ENCODE measurements at places on chromosomes 6 and 20. TPM values are rescaled to one million over a fixed set of nuclear protein-coding genes. Genes with fewer than 3 reads are reported as not detected.
A peak's percentile ranks its signal among the peaks of the same experiment; 100 is the strongest.

DNA sequence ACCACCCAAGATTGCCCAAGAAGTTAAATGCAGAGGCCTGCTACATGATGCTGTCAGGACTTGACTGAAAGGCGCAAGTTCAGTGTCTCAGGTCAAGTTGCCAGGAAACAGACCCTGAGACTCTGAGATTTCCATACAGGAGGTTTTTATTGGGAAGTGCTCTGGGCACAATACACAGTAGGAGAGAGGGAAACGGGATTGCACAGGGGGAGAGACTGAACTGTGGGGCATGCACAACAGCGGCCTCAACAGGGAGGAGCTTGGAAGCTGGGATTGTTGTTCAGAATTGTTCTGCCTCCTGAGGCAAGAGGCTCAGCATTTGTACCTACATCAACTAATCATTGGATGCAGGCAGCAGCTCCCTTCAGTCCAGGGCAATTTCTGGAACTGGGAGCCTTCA, 6.7 kb downstream of the STX11 start:
- no peaks in the 10 kb centered on the region for H3K36me3 ChIP-seq
- DNase-seq: no peak
- H3K27me3 ChIP-seq: no peaks in the 10 kb centered on the region
- H3K4me3 ChIP-seq: no peak overlapping the region

GRCh38 chr20:35344354-35344837, 52.2 kb upstream of the FAM83C start:
- H3K27me3 ChIP-seq: no peaks in the 10 kb centered on the region
- DNase-seq: no peak
- H3K27ac ChIP-seq: no peak overlapping the region
- H3K4me3 ChIP-seq: no peak overlapping the region
- H3K4me1 ChIP-seq: no peaks in the 10 kb centered on the region

GRCh38 chr6:123000244-123000770, 4.3 kb downstream of the CLVS2 start:
- H3K27ac ChIP-seq: no peak overlapping the region
- H3K36me3 ChIP-seq: no peaks in the 10 kb centered on the region
- no peak overlapping the region for H3K4me3 ChIP-seq
- H3K4me1 ChIP-seq: peaks cover 2% of the 10 kb centered on the region
- DNase-seq: no peak

Gene OPRL1
- 0.21 TPM for total RNA-seq

DNA sequence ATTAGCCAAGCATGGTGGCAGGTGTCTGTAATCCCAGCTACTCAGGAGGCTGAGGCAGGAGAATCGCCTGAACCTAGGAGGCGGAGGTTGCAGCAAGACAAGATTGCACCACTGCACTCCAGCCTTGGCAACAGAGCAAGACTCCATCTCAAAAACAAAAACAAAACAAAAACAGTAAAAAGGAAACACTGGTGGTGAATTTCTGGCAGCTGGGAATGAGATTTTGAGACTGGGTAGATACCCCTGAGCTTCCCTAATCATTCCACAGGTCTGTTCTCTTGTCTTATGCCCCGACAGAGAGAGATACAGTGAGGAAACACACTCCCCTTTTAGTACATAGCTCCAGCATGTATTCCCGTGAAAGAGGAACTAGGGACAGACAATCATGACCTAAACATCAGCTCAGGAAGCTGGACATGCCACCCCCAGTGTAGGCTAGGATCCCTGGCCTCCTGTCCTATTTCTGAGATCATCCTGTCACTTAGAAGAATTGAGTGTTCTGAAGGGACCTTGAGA, 9.6 kb downstream of the MAN1A1 start:
- no peak for DNase-seq
- no peaks in the 10 kb centered on the region for H3K27me3 ChIP-seq
- H3K4me1 ChIP-seq: no peaks in the 10 kb centered on the region
- peak overlapping the region; percentile 21 for H3K27ac ChIP-seq
- H3K36me3 ChIP-seq: no peaks in the 10 kb centered on the region

Gene GJA10
- total RNA-seq: not detected

DNA sequence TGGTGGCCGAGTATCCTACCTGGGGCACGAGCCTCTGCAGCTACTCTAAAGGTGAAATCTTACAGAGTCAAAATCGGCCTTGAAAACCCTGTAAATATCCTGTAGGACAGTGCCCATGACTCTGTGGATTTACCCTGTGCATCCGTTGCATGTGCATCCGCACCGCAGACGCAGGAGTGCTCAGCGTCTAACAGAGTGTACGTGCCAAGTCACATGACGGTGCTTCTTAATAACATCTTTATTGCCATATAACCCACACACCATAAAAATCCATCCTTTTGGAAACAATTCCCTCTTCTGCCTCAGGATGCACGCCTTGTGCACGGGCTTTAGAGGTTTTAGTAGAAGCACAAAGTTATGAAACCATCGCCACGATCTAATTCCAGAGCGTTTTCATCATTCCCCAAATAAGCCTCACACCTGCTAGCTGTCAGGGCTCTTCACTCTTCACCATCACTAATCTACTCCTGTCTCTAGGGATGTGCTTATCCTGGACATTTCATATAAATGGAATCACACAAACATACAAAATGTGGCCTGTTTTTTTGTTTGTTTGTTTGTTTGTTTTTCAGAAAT, 384.5 kb upstream of the SULF2 start:
- no peaks in the 10 kb centered on the region for H3K4me1 ChIP-seq
- no peaks in the 10 kb centered on the region for H3K27me3 ChIP-seq
- DNase-seq: no peak

- no peaks in the 10 kb centered on the region for H3K4me1 ChIP-seq
- no peak overlapping the region for H3K27ac ChIP-seq
- H3K27me3 ChIP-seq: no peaks in the 10 kb centered on the region
- H3K4me3 ChIP-seq: no peak overlapping the region
- no peak for DNase-seq
- H3K36me3 ChIP-seq: no peaks in the 10 kb centered on the region
These were observed 21.8 kb upstream of the LRRN4 start for GRCh38 chr20:6075428-6076219.

DNA sequence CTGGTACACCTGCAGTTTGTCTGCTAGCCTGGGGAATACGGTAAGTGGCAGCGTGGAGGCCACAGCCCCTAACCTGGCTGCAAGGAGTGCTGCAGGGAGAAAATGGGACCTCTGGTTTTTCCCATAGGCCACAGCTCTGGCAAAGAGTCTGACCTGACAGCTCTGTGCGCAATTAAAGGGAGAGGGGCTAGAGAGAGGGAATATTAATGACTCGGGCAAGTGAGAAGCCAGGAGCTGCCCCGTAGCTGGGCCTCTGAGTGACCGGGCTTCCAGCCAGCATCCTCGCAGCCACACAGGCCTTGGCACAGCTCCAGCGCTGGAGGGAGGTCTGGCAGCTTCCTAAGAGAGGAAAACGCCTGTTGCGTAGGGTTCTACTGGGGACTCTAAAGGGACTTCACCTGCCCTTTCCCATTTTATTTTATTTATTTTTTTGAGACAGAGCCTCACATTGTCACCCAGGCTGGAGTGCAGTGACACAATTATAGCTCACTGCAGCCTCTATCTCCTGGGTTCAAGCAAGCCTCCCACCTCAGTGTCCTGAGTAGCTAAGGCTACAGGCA, 18.2 kb upstream of the OCSTAMP start:
- no peak for DNase-seq
- no peak overlapping the region for H3K27ac ChIP-seq
- no peak overlapping the region for H3K4me3 ChIP-seq
- H3K4me1 ChIP-seq: peaks cover 10% of the 10 kb centered on the region

DNA sequence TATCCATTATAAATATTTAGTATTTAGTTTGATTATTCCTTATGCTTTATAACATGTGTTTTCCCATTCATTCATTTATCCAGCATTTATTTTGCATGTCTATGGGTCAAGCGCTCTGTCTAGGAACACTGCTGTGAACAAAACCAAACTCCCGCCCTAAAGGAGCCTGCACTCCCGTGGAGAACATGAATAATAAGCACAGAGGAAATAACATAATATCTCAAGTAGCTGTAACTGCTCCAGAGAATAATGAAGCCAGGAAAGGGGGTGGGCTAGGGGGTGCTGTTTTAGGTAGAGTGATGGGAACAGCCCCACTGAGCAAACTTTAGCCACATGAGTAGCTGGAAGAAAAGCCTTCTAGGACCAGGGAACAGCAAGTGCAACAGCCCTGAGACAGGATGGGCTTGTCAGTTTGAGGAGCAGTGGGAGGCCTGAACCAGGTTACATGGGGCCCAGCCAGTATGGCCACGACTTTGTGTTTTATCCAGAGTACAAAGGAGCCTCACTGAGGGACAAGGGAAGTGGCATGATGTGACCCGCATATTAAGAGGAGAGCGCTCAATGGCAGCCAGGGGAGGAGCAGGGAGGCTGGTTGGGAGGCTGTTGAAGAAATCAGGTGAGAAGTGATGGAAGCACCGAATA, 24.4 kb upstream of the PRND start:
- no peaks in the 10 kb centered on the region for H3K4me1 ChIP-seq
- no peak overlapping the region for H3K27ac ChIP-seq
- DNase-seq: no peak
- H3K4me3 ChIP-seq: no peak overlapping the region

Gene TRIM31
- not detected for total RNA-seq

GRCh38 chr6:3355358-3356055, 96.8 kb downstream of the PSMG4 start:
- peaks cover 3% of the 10 kb centered on the region for H3K4me1 ChIP-seq
- H3K36me3 ChIP-seq: no peaks in the 10 kb centered on the region

Gene OPRM1
- total RNA-seq: not detected

Gene KCNB1
- not detected for total RNA-seq

Gene SSTR4
- not detected for total RNA-seq

Gene QKI
- total RNA-seq: 91.0 TPM

GRCh38 chr6:3348821-3349220, 90.1 kb downstream of the PSMG4 start:
- H3K36me3 ChIP-seq: no peaks in the 10 kb centered on the region
- H3K27ac ChIP-seq: no peak overlapping the region
- H3K4me3 ChIP-seq: no peak overlapping the region
- DNase-seq: no peak
- no peaks in the 10 kb centered on the region for H3K4me1 ChIP-seq

DNA sequence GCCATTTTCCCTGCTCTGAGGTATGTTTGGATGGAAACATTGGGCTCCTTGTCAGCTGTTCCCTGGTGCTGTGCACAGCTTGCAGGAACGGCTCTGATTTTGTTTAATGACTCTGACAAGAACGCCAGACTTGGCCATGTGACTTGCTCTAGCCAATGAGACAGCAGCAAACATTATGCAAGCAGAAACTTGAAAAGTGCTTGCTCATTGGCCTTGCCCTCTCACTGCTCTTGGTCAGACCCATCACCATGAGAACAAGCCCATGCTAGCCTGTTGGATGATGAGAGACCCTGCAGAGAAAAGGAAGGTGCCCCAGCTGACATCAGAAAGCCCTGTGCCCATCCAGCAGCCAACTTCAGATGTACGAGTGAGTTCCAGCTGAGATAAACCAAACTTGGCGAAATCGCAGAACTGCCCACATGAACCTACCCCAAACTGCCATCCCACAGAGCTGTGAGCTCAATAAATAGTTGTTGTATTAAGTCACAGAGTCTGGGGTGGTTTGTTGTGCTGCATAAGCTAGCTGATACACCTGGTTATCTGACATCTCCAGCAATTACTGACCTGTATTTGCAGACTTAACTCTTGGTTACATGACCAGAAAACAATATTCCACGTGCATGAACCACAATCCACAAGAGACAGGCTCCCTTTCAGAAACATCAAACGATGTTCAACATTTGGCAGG, 96.9 kb downstream of the JPH2 start:
- H3K27me3 ChIP-seq: no peaks in the 10 kb centered on the region
- H3K36me3 ChIP-seq: no peaks in the 10 kb centered on the region
- H3K4me1 ChIP-seq: no peaks in the 10 kb centered on the region
- H3K4me3 ChIP-seq: no peak overlapping the region
- H3K27ac ChIP-seq: no peak overlapping the region

- H3K4me1 ChIP-seq: peaks cover 9% of the 10 kb centered on the region
- no peaks in the 10 kb centered on the region for H3K36me3 ChIP-seq
- DNase-seq: no peak
These were observed 206.2 kb upstream of the MYLIP start for GRCh38 chr6:15922510-15923250.

Gene UBD
- total RNA-seq: not detected

GRCh38 chr20:37343212-37343993, 2.5 kb upstream of the SRC start:
- no peak for DNase-seq
- H3K4me3 ChIP-seq: no peak overlapping the region

Data from ascending aorta (tissue), 2 donors.